CD4-positive, alpha-beta T cell treated with Interleukin-4 for 1 hour (primary cell): ENCODE measurements at places on chromosomes 6 and 20.
A peak's percentile ranks its signal among the peaks of the same experiment; 100 is the strongest.

DNA sequence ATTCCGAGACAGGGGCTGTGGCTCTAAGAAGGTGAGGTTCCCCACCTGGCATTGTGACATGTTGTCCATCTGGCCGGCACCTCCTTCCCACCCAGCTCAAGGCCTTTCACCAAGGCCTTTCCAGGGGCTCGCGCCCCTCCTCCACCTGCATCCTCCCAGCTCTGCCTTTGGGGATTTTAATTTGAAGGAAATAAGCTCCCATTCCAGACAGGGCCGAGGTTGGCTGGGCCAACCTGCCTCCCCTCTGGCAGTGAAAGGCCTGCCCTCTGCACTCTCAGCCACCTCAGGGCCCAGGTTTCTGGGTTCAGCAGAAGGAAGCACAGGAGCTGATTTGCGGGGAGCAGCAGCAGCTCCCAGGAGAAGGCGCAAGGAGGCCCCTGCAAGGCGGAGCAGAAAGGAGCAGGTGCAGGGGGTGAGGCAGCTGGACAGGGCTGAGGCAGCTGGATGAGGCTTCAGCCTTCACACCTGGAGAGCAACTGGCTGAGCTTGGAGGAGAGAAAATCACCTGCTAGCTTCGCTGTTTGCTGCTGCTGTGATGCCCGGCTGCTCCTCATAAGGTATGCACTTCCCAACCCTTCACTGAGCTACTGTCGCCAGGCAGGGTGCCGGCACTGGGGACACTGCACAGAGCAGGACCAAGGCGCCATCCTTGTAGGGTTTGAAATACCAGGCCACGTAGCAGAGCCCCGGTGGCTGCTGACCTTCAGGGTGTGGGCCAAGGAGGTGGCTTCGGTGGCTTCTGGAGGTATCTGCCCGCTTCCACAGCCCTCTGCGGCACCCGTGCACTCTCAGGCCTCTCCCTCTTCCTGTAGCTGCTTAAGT is 147.0 kb downstream of the SYNDIG1 start:
- no peak for DNase-seq

- peak; percentile 57 for DNase-seq
Observed at GRCh38 chr6:43924222-43924702, 154.3 kb downstream of the VEGFA start.

DNA sequence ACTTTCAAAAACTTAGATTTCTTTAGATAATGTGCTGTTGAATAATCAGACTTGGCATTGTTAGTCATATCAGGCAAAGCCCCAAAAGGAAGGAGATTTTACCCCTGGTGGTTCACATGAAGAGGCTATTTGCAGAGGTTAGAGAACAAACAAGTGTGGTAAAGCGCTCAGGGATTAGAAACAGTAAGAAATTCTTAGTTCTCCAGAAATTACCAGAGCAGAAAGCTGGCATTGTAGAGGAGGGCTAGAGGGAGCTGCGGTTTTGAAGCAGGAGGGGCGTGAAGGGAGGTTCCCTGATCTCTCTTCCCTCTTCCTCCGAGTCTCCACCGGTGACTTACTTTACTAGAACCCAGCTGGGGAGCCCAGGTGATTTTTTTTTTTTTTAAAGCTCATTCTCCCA is 10.2 kb downstream of the MYO6 start:
- DNase-seq = no peak

DNA sequence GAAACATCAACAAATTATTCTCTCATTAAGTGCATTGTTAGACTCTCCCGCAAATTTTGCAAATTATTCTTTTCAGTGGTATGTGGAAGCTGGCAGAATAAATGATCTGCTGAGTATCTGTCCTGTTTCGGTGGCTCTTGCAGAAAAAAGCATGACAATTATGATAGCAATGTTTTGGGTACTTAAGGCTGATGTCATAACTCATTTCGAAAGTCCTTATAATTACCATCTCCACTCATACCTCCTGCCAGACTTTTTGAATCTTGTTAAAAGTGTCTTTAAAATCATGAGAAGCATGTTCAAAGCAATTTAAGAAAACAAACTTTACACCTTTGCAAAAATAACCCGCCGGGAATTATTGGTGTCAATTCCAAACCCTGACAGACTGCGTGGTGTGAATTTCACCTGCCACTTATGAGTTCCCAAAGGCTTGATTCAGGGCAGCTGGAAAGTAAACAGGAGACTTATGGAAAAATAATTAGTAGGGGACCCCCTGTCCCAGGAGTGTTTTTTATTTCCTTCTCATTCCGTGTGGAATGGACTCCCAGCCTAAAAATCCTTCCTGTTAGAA is 87.6 kb upstream of the E2F3 start:
- no peak for DNase-seq

DNA sequence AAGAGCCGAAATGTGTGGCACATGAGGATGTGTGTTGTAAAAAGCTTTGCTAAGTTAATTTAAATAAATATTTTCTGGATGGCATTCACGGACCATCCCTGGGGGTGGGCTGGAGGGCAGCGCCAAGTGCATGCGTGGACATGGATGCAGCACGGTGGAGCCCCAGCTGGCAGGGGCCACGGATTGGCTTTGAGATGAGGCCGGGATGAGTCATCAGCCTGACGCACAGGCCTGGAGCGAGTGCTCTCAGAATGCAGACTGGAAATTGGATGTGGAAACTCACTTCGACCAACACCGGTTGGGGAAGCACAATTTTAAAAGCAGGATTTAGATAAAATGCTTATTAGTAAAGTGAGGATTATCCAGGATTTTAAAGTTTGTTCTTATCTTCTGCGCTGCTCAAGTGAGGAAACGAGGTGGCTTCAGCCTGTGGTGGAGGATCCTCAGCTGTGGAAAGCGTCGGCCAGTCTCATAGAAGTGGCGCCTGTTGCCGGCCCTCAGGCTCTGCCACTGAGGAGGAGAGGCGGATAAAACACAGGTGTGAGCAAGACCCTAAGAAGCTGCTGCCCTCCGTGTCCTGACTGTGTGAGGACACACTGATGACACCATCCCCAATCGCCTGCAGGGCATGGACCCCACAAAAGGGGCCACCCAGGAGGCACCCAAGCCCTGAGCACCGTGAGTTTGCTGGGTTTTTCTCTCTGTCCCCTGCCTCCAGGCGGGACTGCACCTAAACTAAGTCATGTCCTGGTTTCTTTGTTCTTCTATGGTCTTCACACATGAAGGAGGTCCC is 279.7 kb downstream of the CDH4 start:
- no peak for DNase-seq

GRCh38 chr6:154893917-154894316 is 101.2 kb upstream of the TIAM2 start:
- DNase-seq = no peak

- no peak for DNase-seq
Observed at GRCh38 chr20:24118034-24118433, 129.5 kb upstream of the GGTLC1 start.

DNA sequence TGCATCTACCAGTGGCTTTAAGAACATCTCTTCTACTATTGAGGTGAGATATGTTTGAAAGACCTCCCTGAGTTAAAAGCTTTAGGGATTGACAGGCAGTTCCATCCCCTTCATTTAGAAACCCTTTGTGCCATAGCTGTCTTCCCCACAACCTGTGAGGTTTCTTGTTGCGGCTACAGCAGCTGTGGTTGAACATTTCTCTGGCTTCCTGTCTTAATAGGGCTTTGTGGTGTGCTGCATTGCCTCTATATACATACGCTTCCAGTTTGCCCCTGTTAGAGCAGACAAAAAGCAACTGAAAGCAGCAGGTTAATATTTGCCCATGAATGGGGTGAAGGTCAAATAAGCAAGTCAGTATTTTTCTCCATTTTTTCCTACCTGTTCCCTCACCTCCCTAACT is 210.2 kb downstream of the TMEM200A start:
- peak; percentile 56 for DNase-seq

DNA sequence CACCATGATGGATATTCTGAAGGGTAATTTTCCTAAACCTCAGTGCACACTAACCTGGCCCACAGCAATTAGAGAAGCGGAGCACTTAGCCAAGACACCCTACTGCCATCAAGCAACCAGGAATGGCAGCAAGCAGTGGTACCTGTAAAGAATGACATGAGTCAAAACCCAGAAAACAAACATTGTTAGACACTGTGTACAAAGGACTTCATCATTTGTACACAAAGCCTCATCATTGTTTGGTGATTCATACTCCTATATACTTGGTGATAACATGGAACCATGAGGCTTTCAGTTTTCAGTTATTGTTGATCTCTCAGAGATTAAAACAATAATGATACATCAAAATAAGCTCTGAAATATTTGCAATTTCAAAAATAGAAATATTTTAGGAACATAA is 74.6 kb downstream of the MLIP start:
- no peak for DNase-seq

DNA sequence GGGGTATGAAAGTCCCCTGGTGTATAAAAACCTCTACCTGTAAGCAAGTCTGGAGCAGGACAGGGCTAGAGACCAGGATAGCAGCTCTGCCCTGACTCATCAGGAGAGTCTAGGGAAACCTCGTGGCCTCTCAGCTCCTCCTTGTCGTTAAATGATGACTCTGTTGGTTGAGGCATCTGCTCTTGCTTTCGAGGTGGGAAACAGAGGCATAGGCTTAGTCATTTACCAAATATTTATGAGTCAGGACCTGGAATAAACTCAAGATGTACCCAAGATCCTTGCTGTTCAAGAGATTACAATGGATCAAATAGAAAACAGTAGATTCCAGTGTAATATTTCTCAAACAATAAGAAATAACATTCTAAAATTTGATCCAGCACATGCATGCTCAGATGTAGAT is 5.5 kb downstream of the MANBAL start:
- peak; percentile 18 for DNase-seq

DNA sequence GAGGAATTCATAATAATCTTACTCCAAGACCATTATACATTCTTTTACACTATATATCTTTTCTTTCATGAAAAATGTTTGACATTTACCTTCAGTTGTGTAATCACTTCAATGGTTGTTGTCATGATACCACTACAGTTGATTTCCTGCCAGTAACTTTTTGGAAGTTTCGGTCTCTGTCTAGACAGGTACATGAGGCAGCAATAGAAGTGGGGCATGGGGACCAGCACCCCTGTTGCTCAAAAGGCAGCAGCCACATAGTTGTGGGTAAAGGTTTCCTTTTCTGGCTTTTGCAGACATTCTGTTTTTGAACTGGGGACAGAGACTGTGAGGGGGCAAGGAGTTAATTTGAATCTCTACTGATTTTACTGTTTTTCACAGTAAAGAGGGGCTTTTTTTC is 14.1 kb downstream of the SAMD5 start:
- DNase-seq = no peak

DNA sequence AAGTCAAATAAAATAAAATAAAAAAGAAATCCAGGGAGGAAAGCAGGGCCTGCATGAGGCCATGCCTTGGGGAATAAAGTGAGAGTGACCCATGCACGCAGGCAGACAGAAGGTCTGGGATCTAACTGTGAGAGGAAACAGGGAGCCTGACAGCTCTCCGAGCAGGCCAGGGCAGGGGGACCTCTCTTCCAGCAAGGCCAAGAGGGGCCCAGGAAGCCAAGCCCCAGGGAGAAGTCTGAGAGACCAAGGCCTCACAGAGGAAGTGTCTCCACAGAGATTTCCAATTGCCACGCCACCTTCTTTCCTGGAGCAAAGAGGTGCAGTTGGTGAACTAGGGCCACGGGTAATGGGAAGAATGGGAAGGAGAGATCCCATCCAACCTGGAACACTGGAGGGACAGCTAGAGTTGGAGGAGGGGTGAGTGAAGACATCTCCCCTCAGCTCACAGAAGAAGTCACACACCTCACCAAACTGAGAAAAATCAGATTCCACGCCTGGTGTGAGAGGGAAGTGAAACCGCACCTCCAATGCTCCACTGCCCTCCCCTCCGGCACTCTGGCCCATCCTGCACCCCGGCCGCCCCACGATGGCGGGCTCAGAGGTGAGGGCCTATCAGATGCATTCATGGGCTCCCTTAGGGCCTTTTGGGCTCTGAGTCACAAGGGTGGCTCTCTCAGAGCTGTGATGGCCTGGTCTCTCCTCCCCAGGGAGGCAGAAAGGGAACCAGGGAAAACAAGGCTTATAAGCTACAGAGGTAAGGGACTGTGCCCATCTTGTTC is 25.1 kb upstream of the TAF8 start:
- DNase-seq = no peak

DNA sequence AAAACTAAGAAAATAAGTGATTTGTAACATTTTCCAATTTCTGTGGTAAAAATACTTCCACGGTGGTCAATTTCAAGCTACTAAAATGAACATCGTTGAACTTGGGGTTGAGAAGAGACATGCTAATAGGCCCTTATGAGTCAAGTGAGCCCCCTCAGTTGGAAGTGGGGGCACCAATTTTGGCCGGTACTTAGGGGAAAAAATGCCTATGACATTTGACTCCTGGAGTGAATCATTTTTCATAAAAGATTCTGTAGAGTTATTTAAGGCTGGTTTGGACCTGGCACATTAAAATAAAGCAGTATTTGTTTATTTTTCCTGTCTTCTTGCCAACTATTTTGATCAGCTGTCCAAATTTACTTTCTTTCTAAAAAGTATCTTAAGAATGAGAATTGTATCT is 32.4 kb upstream of the CAP2 start:
- no peak for DNase-seq

DNA sequence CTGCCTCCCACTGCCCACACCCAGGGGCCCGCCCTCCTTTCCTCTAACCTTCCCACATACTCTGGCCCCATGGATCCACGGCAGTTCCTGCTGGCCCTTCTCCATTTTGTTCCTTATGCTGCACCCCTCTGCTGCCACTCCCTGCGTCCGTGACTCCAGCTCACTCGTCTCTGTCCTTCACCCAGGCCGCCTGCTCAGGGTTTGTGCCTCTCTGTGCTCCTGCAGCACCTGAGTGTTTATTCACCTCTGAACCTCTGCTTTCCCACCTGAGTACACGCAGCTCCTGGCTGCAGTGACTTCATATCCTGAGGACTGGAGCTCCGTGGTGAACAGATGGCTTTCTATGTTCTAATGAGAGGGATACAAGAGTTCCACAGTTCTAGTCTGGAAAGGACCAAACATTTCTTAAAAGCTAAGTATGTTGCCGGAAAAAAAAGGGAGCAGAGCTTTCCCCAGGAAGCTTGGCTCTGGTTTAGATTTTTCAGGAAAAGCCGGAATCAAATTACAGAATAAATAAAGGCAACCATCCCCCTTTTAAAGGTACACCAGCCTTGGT is 1.5 kb upstream of the GNRH2 start:
- DNase-seq = no peak
